ENCODE measurements at places on chromosomes 3 and 15. TPM values are rescaled to one million over a fixed set of nuclear protein-coding genes. Genes with fewer than 3 reads are reported as not detected.

Gene GOLGA8Q
- not detected for total RNA-seq

Gene THOC7
- 85.5 TPM for total RNA-seq

Gene SORD
- 27.9 TPM for total RNA-seq

- H3K27ac ChIP-seq: no peak overlapping the region
- H3K36me3 ChIP-seq: no peaks in the 10 kb centered on the region
- no peak overlapping the region for H3K4me3 ChIP-seq
- H3K4me1 ChIP-seq: no peaks in the 10 kb centered on the region
- H3K27me3 ChIP-seq: peaks cover 7% of the 10 kb centered on the region
- no peak for DNase-seq
Observed at GRCh38 chr15:61295239-61295638, 66.1 kb upstream of the RORA start.

GRCh38 chr15:41499109-41499851 lies 5.6 kb downstream of the ITPKA start:
- no peak overlapping the region for H3K4me3 ChIP-seq
- no peak for DNase-seq
- H3K27ac ChIP-seq: no peak overlapping the region
- no peaks in the 10 kb centered on the region for H3K36me3 ChIP-seq

Gene CYP1A1
- 4.9 TPM for total RNA-seq

Gene ERICH6
- not detected for total RNA-seq

Gene MCTP2
- total RNA-seq: 16.2 TPM
